Gastroesophageal sphincter (tissue), 4 donors: ENCODE measurements at places on chromosomes 3 and 15. TPM values are rescaled to one million over a fixed set of nuclear protein-coding genes. Genes with fewer than 3 reads are reported as not detected.

The IL5RA gene
- not detected for total RNA-seq

The LMCD1 gene
- total RNA-seq: 17.6 TPM

The NOX5 gene
- not detected for total RNA-seq

DNA sequence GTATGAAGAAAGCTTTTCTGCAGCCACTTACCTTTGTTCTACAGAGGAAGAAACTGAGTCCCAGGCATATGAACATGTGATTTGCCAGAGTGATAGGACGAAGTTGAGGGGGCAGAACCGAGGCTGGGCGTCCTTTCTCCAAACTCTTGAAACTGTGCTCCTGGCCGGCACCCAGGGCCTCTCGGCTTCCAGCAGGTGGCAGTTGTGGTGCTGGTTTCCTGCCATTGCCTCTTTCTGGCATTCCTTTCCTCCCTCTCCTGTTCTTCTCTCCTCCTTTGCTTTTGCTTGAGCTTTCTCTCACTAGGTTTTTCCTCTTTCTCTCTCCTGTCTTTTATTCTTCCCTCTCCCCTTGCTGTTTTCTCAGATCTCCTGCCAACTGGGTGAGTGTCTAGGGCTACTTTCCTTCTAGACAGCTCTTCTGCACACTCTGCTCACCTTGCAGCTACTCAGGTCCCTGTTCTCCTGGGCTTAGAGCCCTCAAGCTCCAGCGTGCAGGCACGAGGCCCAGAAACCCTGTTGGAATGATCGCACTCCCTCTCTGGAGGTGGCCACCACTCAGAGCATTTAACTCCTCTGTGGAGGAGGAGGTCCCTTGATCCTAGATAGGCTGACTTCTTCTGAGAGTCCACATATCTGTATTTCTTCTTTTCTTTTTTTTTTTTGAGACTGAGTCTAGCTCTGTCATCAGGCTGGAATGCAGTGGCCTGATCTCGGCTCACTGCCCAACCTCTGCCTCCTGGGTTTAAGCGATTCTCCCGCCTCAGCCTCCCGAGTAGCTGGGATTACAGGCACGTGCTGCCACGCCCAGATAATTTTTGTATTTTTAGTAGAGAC lies 26.2 kb downstream of the TRAK1 start:
- peak; percentile 38 for ATAC-seq

DNA sequence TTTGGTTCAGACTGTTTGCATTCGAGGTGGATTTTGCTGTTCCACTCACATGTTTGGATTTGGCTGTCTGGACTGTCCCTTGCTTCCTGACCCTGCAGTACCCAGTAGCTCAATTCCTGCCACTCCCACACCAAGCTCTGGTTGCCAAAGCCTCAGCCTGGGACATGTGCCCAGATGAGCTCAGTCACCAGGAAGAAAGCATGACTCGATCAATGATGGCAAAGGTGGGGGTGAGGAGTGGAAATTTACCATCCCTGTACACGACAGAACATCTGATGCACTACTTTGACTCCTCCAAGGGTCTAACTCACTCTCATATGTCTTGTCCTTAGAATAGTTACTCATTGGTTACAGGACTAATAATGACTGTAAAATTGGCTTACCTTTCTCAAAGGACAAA lies 45.2 kb downstream of the ZNF385D start:
- ATAC-seq: peak; percentile 85

GRCh38 chr3:8464668-8465067 lies 37.0 kb upstream of the LMCD1 start:
- no peak for ATAC-seq

The ST3GAL6 gene
- 6.1 TPM for total RNA-seq

- ATAC-seq: no peak
These were observed 79.3 kb downstream of the TNIK start for GRCh38 chr3:171380711-171381425.

- no peak for ATAC-seq
These were observed 144.3 kb downstream of the STAC start for GRCh38 chr3:36524560-36524959.

The PDZRN3 gene
- 242 TPM for total RNA-seq

GRCh38 chr15:65026756-65027155 lies 2.7 kb downstream of the MTFMT start:
- no peak for ATAC-seq

- no peak for ATAC-seq
These were observed 33.9 kb downstream of the SHQ1 start for GRCh38 chr3:72814308-72814707.

DNA sequence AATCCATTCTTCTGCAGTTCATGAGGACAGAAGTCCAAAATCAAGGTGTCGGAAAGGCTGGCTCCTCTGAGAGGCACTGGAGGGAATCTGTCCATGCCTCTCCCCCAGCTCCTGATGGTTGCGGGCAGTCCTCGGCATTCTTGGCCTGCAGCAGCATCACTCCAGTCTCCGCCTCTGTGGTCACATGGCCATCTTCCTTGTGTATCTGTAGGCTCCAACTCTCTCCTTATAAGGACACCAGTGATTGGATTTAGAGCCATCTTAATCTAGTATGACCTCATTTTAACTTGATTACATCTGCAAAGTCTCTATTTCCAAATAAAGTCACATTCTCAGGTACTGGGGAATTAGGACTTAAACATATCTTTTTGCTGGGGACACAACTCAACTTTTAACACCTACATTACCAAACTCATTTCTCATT lies 56.0 kb upstream of the FLNB start:
- peak; percentile 83 for ATAC-seq

DNA sequence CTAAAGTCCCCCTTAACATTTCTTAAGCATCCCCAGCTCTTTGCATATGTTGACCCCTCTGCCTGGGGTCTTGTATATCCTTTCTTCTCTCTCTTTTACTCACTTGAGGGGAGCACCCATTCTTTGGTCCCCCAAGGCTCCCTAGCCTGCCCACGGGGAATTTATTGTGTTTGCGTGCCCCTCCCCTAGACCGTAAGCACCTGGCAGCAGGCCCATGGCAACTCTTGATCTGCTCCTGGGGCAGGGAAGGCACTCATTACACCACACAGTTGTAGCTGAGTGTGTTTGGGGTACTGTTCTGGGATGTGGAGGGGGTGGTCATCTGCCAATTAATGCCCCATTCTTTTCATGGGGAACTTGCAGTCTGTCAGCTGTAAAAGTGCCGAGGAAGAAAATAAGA lies 27.3 kb upstream of the SMAD6 start:
- ATAC-seq: no peak

DNA sequence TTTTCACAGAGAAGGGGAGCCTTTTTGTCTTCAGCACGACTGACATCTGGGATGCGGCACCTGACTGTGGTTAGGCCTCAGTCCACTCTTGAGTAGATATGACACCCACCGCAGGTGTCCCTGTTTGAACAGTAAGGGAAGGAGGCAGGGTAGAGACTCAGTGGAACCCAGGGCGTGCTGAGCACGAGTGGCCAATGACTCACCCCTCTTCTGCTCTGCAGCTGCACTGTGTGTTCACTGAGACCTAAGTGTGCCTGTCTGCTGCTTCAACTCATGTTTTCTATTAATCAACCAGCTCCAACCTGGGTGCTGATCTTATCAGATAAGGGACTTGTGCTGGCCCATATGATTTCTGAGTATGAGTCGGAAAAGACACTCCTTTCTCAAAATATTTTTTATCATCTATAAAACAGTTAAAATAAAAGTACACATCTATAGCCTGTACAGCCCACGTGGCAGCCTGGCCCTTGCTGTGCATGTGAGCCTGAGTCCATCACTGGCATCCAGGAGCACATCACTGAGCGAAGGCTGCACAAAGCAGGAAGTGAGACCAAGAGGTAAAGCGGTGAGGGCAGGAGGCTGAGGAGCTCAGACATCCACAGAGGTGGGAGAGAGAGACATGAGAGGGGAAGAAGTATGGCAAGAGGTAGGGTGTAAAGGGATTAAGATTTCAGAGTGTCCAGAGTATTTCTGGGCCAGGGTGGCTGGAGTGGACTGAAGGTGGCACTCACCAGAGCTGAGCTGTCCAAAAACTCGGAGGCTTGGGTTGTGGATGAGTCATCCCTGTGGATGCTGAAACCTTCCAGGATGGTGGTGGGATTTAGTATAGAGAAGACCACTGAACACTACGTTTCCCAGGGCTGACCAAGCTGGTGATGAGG lies 49.2 kb downstream of the SLC41A3 start:
- ATAC-seq: no peak

- ATAC-seq: no peak
These were observed 96.3 kb downstream of the STT3B start for GRCh38 chr3:31629054-31629453.

The WHAMM gene
- total RNA-seq: 10.9 TPM

- peak; percentile 51 for ATAC-seq
These were observed 46.9 kb upstream of the PPP2R3A start for GRCh38 chr3:135918600-135918999.

The SNTN gene
- not detected for total RNA-seq

GRCh38 chr3:33111581-33111980 lies 2.2 kb upstream of the CRTAP start:
- ATAC-seq: no peak

The BOC gene
- total RNA-seq: 130 TPM

The MESD gene
- total RNA-seq: 22.5 TPM

GRCh38 chr3:160929595-160929994 lies 173.6 kb downstream of the PPM1L start:
- ATAC-seq: peak; percentile 25

GRCh38 chr3:69180869-69181591 lies 58.6 kb upstream of the LMOD3 start:
- no peak for ATAC-seq

DNA sequence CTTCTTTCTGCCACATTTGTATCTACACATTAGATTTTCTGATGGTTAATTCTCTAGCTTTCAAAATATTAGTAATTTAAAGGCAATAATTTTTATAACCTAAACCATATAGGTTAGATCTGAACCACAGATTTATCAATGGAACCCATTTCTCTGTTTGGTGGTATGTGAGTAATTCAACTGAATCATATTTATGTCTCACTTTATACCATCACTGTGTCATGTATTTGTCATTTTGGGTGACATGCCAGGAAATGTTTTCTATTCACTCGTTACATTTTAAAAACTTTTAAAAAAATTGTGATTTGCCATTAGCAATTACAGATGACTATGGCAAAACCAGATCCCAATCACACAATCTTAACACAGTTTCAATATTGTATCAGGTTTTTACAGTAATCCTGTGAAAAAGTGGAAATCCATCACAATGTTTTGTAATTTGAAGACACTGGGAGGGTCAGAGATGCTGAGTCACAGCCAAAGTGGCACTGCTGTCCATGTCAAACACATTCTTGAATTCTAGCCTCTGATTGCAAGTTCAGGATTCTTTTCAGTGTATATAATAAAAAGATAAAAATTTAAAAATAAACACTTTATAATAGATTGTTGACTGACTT lies 356.0 kb upstream of the RBMS3 start:
- ATAC-seq: no peak

- ATAC-seq: no peak
These were observed 7.0 kb downstream of the NR2F2 start for GRCh38 chr15:96337365-96338023.

DNA sequence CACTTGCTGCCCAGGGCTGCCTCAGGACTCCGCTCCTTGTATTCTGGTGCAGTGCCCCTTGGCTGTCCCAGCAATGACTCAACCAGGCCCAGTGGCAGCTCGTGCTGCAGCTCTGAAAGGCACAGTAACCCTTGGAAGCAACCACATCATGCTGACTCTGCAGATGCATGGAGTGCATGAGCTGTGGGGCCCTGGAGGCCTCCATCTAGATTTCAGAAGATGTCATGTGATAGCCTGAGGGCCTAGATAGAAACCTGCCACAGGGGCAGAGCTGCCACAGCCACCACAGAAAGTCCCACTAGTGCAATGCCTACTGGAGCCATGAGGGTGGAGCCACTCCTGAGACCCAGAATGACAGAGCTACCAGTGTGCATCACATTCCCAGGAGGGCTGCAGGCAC lies 117.1 kb upstream of the SMAD3 start:
- no peak for ATAC-seq

- no peak for ATAC-seq
These were observed 130.3 kb upstream of the ZPLD1 start for GRCh38 chr3:102304550-102304949.

The CYP19A1 gene
- total RNA-seq: 2.9 TPM

DNA sequence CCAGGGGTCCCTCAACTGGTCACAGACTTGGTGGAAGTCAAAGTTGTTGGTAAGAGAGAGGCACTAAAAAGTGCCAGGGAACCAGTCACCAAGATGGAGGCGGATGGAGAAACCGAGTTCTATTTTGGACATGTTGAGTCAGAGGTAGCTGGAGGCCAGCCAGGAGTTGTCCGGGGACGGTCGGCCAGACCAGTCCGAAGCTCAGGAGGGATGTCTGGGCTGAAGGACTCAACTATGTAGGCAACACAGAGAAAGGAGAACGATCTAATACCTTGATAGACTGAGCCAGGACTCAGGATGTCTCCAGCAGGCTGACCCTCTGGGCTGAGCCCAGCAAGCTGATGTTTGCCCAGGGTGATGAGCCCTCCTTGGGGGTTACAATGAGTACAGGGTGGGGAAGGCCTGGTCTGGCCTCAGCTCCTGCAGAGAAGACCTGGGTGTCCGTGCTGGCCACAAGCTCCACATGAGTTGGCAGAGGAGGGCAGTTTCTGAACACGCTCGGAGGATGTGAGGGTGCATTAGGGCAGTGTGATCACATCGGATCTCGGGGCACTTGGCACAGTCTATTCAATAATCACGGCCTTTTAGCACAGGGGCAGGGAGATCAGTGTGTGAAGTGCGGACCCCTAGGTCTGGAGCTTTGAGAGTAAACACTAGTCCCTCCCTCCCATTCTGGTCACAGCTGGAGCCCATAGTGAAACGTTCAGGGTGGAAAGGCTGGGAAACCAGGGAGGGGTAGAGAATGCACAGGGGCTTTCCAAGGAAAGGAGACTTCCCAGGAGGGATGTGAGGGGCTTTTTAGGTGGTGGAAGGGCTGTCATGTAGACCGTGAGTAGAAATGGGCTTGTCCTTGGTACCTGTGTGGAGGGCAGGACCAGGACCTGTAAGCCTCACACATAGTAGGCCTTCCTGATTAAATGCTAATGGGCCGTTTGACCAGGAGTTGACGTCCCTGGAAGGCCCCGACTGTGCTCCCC lies 111.9 kb downstream of the ETFA start:
- peak; percentile 50 for ATAC-seq

GRCh38 chr15:96252148-96252547 lies 78.4 kb upstream of the NR2F2 start:
- no peak for ATAC-seq

The RBP2 gene
- total RNA-seq: not detected
